GM03348 (cell line): ENCODE measurements at places on chromosomes 5 and 9.

DNA sequence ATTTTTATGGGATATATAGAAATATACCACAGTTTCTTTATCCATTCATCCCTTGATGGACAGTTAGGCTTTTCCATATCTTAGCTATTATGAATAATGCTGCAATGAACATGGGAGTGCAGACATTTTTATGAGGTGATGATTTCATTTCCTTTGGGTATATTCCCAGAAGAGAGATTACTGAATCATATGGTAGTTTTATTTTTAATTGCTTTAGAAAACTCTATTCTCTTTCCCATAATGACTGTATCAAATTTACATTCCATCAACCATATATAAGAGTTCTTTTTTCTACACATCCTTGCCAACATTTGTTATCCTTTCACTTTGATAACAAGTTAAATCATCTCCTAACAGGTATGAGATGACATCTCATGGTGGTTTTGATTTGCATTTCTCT, 821.6 kb downstream of the TLE1 start:
- DNase-seq = no peak

- no peak for DNase-seq
Observed at GRCh38 chr5:10747678-10748622, 13.1 kb downstream of the DAP start.

- DNase-seq = no peak
Observed at GRCh38 chr9:119343059-119343990, 25.9 kb downstream of the BRINP1 start.

- no peak for DNase-seq
Observed at GRCh38 chr9:8570776-8571175, 771.2 kb upstream of the DMAC1 start.

GRCh38 chr5:167785901-167786300, 505.5 kb upstream of the WWC1 start:
- DNase-seq = no peak

DNA sequence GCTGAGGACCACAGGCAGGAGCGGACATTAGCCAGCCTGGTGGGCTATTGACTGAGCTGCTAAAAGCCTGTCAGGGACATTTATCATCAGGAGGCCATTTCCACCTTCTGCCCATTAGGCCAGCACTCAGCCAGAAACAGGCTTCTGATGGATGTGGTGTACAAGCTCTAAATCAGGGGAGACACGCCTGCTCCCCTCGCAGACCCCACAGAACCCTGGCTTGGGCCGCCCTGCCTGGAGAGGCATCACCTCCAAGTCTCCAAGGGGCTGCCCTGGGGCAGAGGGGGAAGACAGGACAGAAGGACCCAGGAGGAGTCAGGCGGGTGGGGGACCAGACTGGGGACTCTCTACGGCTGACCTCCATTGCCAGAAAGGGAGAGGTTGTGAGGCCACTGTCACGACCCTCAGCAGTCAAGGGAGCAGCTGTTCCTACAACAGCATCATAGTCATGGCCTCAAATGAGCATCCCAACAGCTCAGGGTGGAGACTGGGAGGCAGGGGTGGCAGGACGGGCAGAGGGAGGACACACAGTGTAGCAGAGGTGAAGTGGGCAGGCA, 24.0 kb upstream of the TRIM14 start:
- DNase-seq = no peak

- peak; percentile 31 for DNase-seq
Observed at GRCh38 chr9:71763832-71764231, 4.5 kb downstream of the CEMIP2 start.

DNA sequence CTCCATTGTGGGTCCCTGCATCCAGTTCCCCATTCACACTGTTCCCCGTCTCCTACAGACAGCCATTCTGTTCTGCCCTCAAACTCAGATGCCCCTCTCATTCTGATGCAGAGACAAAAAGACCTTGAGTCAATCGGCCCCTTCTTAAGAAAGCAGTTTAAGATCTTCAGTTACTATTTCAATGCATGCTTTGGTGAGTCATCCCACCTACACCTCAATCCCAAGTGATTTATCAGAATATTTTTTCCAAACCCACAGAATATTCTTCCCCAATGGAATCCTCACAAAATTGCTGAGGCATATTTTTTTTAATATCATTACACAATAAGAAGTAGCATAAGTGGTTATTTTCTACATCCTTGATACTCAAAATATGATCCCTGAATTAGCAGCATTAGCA, 92.4 kb upstream of the SLC1A1 start:
- peak; percentile 75 for DNase-seq

- DNase-seq = peak; percentile 81
Observed at GRCh38 chr5:140246378-140247122, 56.4 kb downstream of the PFDN1 start.

DNA sequence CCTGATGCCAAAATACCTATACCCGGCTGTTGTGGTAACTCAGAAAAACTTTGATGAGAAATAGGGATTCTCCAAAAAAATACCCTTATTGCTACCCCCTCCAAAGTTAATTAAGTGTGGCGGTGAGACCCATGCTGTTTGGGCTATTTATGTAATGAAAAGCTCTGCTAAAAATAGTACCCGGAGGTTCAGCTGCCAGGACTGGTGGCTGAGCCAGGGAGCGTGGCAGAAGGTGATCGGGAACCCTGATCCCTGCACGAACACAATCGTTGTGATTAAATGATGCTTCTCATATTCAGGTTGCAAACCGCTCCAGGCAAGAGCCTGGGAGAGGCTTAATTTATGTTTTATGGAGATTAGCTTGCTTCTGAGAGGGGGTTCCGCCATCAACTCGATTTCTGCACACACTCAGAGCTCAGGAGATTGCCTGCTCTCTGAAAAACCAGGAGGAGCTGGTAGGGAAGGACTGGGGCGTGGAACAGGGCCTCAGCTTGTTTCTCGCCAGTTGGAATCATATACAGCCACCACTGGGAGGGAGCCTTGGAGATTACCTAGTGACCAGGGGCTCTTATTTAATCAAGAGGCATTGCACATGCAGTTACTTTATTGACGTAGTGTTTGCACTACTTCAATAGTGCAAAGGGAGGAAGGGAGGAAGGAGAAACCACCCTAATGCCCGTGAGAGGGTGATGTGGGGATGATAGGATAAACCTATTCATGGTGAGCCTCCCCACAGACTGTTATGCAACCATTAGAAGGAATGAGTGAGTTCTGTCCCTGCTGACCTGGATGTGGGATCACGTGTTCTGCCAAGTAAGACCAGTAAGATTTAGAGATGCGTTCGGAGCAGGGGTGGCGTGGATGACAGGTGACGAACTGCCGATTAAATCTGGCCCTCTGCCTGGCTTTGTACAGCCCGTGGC, 23.4 kb downstream of the HRH2 start:
- no peak for DNase-seq

- no peak for DNase-seq
Observed at GRCh38 chr5:122155546-122155945, 26.2 kb downstream of the ZNF474 start.

DNA sequence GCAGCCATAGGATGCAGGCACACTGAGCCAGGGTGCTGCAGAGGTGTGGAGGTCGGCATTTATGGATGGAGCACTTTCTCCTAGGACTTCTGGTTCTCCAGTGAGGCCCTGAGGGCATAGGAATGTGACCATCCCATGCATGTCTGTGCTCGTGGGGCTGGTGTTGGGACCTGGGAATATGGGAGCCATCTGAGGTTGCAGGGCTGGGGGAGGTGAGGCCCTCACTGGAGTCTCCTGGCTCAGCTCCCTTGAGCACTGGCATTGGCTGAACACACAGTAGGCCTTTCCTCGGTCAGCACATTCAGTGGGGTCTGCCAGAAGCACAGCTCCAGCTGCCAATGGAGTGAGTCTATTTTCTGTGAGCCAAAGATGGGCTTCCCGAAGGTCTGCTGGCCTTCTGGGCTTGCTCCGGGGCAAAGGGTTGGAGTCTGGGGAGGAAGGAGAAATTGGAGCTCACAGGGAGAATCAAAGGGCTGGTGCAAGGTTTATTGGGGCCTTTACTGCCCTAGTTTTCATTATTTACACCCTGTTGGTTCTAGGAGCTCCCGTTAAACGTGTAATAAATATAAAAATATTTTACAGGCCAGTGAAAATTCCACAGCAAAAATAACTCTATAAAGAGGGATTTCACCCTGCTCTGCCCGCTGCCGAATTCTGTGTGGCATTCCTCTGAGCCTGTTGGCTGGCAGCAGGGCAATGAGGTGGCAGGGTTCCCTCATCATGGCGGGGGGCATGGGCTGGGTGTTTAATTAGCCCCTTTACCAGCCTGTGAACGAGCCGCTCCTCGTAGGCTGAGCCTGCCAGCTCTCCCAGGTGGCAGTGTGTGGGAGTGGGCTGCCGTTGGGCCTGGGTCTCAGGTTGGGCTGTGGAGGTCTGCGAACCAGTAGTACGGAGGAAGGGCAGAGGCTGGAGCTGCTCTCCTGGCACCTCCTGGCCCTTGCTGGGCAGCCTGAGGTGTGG, 31.6 kb upstream of the PITX1 start:
- DNase-seq = no peak

- no peak for DNase-seq
Observed at GRCh38 chr5:95901676-95902627, 59.7 kb downstream of the ELL2 start.

DNA sequence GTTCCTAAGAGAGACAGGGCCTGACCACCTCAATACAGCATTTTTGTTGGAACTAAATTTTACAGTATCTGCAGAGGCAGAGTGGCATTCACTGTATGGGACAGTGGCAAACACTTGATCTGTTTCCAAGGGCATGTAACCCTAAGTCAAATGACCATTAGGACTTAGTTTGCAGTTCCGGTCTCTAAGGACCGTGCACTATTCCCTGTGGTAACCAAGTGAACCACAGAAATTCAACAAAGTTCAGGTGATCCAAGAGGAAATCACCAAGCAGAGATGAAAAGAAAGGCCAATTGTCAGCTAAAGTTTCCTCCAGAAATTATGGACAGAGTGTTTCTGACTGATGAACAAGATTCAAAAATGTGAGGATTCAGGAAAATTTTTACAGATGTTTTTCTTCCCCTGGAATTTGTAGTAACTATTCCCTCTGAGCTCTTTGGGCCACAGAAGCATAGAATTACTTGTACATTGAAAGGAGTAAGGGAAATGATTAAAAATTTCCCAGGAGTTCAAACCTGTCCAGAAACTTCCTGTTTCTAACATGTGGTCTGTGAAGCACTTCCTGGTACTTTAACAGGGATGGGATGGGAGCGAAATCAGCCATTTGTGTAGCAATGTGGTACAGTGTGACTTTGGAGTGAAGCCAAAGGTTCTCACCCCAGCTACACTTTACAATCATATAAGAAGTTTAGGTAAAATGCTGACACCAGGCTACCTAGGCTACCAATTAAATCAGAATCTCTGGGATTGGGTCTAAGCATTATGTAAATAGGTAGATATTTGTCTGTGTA, 266.1 kb upstream of the MAP3K1 start:
- no peak for DNase-seq
